ENCODE measurements at places on chromosomes 2 and 18.

DNA sequence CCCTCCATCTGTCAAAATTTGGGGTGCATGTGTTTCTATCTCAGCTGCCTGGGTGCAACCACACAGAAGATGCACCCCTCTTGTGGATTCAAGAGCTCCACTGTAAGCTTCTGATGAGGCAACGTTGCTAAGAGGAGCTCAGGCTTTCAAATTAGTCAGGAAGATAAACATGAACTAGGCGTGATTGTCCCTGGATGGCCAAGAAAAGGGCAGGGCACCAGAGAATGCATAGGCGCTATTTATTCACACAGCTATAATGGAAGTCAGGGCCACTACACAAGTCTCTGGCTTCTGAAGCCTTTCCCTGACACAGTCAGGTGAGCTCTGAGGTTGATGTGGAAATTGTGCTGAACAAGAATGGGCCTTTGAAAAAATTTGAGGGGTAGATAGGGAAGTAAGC lies 1466.0 kb upstream of the CELF4 start:
- no peak for DNase-seq

DNA sequence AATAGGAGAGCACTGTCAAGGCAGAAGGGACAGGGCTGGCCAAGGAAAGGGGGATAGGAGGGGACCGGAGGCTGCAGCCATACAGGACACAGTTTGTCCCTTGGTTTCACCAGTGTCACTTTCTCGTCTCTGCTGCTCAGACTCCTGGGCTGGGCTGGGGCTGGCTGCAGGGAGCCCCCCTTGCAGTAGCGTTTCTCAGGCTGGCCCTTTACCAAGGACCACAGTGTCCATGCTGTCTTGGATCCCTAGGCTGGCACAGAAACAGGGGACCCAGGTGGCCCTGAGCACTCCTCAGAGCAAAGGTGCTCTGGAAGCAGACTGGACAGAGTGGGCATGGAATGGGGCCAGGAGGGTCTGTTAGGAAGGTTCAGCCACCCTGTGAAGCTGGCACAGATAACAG lies 34.8 kb downstream of the ATOH8 start:
- no peak for DNase-seq

DNA sequence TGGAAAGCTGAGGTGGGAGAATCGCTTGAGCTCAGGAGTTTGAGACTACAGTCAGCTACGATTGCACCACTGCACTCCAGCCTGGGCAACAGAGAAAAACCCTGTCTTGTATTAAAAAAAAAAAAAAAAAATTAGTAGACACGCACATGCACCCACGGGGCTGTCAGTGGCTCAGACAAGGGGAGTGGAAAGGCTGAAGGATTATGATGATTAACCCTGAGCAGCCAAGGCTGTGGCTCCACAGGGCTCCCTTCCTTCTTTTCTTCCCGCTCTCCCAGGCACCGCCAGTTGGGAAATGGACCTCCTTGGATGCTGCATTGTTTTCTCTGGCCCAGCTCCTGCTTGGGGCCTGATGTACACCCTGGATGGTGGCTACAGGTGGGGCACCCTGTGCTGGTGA lies 49.0 kb upstream of the RAB6C start:
- DNase-seq = no peak

- DNase-seq = peak; percentile 12
Measured at GRCh38 chr2:185291035-185291647, 447.5 kb upstream of the FSIP2 start.

DNA sequence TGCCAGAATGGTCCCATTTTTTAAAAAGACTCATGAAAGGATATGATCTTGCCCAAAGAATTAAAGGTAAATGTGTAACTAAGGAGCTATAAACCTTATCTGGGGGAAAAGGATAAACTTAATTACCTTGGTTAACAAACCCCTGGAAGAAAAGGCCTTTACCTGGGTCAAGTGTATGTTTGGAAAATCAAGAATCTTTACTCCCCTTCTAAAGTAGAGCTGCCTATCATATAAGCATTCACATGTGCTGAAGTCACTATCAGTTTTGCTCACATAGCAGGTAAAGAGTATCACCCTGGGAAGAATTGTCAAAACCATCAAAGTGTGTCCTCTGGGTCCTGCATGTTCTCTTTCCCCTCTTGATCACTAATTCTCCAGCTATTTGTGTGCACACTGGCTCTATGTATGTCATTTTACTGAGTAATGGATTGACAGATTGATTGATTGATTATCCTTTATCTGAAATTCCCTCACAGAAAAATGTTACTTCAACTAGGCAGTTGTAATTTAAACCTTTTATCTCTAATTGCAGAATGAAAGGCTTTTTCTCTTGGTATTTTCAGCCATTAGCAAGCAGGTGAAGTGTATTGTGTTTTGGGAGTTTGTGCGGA lies 199.4 kb downstream of the NOL4 start:
- DNase-seq = no peak

DNA sequence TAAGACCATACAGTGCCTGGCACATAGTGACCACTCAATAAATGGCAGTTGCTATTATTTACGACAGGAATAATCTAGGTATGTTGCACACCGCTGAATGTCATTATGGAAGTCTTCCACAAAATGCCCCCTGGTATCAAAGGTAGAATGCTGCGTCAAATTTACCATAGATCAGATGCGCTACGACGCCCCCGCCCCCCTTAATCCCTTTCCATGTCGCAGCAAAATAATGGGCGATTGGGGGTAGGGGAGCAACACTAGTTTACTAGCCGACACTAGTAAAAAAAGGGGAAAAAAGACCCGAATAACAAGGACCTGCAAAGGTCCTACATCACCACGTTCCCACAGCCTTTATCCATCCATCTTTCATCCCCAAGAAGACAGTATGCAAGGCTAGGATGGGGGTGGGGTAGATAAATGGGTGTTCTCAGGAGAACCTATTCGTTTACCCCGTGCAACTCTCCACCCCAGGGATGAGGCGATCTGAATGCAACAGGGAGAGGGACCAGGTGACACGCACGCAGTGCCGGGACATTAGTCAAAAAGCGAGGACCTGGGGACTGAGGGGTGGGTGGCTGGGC lies 455 bp downstream of the PREPL start:
- no peak for DNase-seq

DNA sequence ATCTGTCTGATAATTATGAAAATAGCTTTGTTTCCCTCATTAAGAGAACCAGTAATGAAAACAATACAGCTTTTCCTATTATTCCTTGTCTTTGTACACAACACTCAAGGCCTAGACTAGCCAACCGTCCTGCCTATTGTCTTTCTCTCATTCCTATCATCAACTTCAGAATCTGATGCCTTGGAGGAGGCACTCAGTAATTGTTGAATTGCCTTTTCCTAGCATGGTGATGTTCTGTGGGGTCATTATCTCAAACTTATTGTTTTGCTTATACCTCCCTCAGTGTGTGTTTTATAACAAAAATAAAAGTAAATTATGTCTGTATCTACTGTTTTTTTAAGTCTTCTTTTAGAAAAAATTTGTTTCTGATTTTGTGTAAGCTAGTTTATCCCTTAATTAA lies 208.7 kb downstream of the RIT2 start:
- no peak for DNase-seq

DNA sequence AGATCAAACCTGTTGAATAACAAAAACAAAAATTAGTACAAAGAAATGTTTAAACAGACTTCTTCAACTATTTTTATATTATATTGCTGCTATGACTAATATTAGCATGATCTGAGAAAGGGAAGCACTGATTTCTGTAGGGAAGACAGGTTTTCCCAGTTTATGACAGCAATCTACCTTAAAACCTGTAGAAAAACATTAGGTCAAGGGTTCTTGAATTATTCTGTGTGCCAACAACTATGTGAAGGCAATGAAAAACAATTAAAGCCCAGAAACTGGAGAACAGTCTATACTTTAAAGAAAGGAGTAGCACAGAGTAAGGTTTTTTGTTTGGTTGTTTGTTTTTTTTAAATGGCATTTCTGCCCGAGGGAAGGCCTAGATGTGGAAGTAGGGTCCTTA lies 23.3 kb downstream of the PUM2 start:
- no peak for DNase-seq

- DNase-seq = no peak
Measured at GRCh38 chr18:73835656-73836364, 311.8 kb downstream of the FBXO15 start.

DNA sequence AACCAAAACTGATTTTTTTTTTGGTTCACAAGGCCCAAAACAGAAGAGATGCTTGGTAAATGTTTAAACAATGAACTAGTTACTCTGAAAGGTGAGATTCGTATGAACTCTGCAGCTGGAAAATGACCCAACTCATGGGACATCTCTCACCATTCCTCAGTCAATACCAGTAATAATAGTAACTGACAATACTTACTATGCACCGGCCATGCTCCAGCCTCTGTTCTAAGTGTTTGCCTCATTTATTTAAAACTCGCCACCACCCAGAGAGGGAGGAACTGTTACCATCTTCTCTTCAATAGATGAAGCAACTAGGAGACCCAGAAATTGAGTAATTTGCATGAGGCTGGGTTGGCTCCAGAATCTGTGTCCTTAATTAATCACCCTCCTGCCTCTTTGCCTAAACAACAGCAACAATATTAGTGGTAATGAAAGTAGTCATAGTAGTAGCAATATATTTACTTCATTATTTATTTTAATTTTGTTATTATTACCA lies 130.4 kb downstream of the CTIF start:
- no peak for DNase-seq

GRCh38 chr2:24121066-24121465 lies 2.1 kb downstream of the PFN4 start:
- no peak for DNase-seq

- DNase-seq = no peak
Measured at GRCh38 chr2:8087480-8087840, 594.4 kb upstream of the ID2 start.

- no peak for DNase-seq
Measured at GRCh38 chr18:55252053-55252675, 292.9 kb upstream of the CCDC68 start.

DNA sequence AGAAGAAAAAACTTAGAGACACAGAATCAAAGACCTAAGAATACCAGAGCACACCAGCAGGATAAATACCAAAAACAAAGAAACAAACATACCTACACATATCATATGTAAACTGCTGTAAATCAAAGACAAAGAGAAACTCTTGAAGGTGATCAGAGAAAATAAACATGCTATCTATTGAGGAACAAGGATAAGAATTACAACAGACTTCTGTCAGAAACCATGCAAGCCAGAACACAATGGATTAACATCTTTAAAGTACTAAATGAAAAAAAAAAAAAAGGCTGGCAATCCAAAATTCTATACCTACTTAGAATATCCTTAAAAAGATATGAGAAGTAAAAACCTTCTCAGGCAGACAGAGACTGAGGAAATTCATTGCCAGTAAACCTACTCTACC lies 51.6 kb upstream of the MGAT4A start:
- DNase-seq = no peak

GRCh38 chr18:27004056-27004829 lies 138.7 kb upstream of the AQP4 start:
- DNase-seq = no peak

- DNase-seq = no peak
Measured at GRCh38 chr2:231714639-231715498, 6.5 kb downstream of the PTMA start.

- no peak for DNase-seq
Measured at GRCh38 chr2:10598501-10598900, 91.3 kb downstream of the NOL10 start.

GRCh38 chr2:689237-689636 lies 12.0 kb upstream of the TMEM18 start:
- DNase-seq = no peak

DNA sequence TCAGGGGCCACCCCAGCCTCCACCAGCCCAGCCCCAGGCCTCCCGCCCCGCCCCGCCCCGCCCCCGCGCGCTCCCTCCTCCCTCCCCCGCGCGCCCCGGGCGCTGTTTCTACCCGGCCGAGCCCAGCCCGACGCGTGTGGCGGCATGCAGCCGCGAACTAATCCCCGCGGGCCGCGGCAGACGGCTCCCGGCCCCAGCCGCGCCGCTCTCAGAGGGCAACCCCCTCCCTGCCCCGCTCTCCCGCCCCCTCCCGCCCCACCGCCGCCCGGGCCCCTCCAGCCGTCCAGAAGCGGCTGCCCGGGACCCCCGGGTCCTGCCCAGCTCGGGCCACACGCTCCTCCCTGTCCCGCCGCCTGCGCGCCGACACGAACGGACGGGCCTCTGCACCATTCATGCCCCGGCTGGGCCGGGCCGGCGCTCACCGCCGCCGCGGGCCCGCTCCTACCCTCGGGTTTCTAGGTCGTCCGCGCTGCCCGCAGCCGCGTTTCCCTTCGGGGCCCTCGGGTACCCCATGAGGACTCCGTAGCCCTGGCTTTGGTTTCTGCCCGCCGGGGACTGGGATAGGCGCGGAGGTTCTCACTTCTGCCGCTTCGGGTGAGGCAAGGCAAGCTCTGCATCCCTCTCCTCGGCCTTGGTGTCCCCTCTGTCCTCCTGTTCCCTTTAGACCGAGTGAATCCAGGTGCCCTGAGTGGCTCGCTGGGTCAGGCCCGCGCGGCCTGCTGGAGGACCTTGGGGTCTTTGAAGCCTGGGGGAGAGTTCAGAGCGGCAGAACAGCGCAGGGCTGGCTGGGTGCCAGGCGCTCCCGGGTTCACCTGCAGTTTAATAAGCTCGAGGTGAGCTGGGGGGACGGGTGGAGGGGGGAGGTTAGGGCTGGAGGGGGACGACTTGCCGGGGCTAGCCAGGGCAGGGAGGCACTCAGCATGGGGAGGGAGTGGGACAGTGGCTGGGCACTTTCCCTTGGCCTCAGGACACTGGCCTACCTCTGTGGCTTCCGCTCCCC lies 3.1 kb downstream of the WNT10A start:
- DNase-seq = no peak

GRCh38 chr18:41731884-41732283 lies 223.2 kb upstream of the PIK3C3 start:
- DNase-seq = no peak

- DNase-seq = no peak
Measured at GRCh38 chr18:79944126-79944731, 7.2 kb downstream of the SLC66A2 start.

GRCh38 chr2:233844064-233844807 lies 10.1 kb downstream of the HJURP start:
- no peak for DNase-seq

DNA sequence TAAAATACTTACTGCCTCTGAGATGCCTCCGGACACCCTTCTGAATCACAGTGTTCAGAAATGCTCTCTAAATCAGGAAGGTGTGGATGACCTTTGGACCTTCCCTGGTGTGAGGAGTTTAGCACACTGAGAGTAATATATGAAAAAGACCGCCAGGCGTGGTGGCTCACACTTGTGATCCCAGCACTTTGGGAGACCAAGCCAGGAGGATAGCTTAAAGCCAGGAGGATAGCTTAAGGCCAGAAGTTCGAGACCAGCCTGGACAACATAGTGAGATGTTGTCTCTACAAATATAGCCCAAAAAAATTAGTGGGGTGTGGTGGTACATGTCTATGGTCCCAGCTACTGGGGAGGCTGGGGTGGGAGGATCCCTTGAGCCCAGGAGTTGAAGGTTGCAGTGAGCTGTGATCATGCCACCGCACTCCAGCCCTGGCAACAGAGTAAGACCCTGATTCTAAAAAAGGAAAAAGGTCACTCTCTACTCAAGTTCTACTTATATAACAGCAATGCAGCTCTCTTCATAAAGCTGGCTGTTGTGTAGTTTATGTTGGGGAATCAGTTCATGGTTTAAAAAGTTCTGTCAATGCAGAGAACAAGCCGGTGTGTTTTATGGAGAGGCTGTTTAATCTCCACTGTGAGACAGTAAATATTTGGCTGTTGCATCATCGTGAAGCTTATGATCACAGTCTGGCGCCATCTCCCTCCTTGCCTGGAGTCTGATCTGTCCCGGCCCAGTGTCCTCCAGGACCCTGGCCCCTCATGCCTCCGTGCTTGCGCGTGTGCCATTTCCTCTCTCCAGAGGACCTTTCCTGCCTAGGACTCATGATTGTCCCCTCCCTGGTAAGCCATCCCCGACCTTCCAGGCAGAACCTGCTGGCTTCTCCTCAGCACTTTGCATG lies 184.5 kb downstream of the FAM210A start:
- no peak for DNase-seq

GRCh38 chr2:165634855-165635254 lies 159.2 kb downstream of the GALNT3 start:
- DNase-seq = no peak

All from Panc1 (cell line).